Stimulated activated CD8-positive, alpha-beta memory T cell treated with anti-CD3 and anti-CD28 coated beads, Interleukin-4, amount 100 ng/mL, for 1 hour (primary cell): ENCODE measurements at places on chromosomes 5 and 9.

GRCh38 chr5:150694612-150695011 is 6.2 kb downstream of the RBM22 start:
- no peak for DNase-seq

- DNase-seq, result no peak
These were observed 260.3 kb upstream of the KLF4 start for GRCh38 chr9:107749787-107750444.

GRCh38 chr5:152309926-152310450 is 95.1 kb downstream of the NMUR2 start:
- DNase-seq, result no peak

GRCh38 chr5:10456583-10457420 is 15.1 kb downstream of the ROPN1L start:
- no peak for DNase-seq

DNA sequence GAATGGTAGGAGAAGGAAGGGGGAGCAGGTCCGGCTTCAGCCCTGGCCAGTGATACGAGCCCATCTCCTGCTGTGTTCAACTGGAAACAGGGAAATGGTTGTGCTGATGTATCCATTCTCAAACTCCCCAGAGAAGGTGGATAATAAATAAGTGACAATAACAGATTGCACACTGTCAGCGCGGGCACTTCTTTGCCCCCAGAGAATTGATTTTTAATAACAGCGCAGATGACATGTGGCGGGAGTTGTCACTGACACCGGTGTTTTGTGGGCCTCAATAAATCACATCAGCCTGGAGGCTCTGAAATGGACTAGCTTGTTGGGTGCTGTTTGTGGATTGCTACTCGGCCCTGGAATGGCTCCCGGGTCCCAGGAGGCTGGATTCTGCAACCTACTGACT is 141.4 kb upstream of the PANK3 start:
- DNase-seq, result no peak

GRCh38 chr9:37679649-37680402 is 29.1 kb downstream of the FRMPD1 start:
- DNase-seq, result no peak

- DNase-seq, result no peak
These were observed 15.0 kb downstream of the FBXO38 start for GRCh38 chr5:148398698-148399121.

DNA sequence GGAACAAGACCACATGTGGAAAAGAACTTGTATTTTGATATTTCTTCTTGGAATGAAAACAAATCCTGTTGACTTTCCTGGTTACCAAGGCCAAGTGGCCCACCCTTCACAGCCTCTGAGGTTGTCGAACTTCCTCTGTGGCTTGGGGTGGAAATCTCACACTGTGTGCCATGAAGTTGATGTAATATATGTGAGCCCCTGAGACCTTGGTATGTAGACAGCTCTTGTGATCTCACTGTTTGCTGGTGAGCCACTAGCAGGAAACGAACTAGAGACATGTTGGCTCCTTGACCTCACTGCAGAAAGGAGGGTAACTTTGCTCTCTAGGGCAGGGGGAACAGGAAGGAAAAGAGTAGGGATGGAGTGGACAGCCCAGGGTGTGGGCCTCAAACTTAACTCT is 159.4 kb downstream of the ARHGAP26 start:
- peak; percentile 14 for DNase-seq

DNA sequence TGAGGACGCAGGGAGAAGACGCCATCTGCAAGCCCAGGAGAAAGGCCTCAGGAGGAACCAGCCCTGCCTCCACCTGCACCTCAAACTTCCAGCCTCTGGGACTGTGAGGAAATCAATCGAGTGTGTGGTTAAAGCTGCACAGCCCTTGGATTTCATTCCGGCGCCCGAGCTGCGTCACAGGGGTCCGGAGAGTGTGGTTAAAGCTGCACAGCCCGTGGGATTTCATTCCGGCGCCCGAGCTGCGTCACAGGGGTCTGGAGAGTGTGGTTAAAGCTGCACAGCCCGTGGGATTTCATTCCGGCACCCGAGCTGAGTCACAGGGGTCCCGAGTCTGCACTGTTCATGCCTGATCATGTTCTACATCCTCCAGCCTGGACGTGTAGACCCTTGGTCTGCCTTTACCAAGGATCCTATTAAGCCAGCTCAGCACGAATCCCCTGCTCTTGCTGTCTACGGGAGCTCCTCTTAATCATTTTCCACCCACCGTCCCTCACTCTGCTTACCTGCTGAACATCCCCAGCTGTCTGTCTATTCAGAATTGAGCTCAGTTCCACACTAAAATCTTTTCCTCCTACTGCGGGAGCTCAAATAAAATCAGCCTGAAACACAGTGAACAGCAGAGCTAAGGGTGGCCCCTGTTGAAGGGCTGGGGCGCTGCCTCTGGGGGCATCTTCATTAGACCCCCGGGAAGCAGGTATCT is 73.0 kb upstream of the OLFM1 start:
- DNase-seq, result no peak

DNA sequence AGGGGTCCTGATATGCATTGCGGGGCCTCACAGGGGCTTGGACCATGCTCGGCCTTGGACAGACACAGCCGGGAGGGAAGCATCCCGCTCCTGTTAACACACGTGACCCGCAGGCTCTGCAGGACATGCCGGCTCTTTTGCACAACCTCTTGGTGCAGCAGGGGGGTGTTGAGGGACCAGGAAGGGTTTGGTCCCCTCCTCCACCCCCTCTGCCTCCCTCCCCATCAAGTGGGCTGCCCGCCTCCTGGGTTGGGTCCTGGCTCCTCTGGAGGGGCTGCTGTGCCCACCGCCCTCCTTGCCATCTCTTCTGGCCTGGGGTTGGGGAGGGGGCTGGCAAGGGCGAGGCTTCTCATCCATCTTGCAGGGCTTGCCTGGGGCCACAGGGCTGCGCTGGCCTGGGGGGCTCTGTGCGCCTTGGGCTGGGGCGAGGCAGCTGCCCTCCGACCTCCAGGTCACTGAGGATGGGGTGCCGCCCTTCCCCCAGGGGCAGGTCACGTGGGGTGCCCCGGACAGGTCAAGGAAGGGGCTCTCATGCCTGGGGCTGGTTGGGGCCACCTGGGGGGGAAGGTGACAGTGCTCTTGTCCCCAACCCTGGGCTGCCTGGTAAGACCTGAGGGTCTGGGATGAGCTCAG is 16.8 kb upstream of the SLC9A3 start:
- no peak for DNase-seq

DNA sequence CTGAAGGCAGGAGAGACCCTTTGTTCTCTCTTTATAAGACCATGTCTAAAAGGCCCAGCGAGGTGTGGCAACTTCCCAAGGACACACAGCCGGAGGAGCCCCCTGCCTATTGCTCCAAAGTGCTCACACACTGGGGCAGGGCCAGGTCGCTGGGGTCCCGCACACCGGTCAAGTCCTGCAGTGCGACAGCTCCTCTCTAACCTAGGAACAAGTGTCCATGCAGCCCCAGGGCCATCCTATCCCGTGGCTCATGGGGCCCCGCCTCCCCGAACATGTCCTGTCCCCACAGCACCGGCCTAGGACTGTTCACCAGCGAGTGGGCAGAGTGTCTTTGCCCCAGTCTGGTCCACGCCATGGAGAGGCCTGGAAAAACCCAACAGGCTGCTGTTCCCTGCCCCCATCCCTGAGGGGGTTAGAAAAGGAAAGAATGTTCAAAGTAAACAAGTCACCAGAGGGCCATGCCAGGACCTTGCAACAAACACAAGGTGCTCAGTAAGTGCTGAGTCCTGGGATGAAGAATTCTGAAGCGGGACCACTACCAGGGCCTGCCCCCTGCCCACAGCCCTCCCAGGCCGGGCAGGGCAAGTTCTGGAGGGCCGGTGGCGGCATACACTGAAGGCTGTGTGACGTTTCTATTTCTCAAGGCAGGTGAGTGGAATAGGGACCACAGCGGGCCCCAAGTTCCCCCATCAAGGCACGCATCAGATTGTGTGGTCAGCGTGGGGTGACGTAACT is 938 bp downstream of the NINJ1 start:
- no peak for DNase-seq

DNA sequence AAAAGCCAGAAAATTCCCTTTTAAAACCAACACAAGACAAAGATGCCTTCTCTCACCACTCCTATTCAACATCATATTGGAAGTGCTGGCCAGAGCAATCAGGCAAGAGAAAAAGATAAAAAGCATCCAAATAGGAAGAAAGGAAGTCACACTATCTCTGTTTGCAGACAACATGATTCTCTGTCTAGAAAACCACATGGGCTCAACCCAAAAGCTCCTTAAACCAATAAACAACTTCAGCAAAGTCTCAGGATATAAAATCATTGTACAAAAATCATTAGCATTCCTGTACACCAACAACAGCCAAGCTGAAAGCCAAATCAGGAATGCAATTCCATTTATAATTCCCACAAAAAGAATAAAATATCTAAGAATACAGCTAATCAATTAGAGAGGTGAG is 112.0 kb downstream of the ADAMTSL1 start:
- no peak for DNase-seq

DNA sequence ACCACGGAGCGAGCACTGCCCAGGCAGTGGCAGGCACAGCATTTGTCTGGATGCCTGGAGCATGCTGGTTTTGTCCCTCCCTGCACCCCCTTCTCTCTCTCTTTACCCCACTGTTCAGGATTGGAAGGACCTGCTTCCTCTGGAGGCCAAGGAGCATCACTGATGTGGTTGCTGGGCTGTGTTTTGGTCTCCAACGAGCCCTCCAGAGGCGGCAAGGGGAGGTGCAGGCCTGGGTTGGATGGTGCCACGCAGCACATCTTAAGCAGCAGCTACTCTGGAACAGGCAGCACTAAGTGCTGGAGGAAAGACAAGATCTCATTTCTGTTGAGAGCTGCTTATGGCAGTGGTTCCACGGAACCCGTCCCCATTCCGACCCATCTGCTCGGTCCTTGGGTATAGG is 139.6 kb downstream of the CMYA5 start:
- DNase-seq, result no peak

- no peak for DNase-seq
These were observed 31.6 kb upstream of the ZNF618 start for GRCh38 chr9:113844466-113844865.

- no peak for DNase-seq
These were observed 166.4 kb upstream of the OTULINL start for GRCh38 chr5:14415024-14415697.

DNA sequence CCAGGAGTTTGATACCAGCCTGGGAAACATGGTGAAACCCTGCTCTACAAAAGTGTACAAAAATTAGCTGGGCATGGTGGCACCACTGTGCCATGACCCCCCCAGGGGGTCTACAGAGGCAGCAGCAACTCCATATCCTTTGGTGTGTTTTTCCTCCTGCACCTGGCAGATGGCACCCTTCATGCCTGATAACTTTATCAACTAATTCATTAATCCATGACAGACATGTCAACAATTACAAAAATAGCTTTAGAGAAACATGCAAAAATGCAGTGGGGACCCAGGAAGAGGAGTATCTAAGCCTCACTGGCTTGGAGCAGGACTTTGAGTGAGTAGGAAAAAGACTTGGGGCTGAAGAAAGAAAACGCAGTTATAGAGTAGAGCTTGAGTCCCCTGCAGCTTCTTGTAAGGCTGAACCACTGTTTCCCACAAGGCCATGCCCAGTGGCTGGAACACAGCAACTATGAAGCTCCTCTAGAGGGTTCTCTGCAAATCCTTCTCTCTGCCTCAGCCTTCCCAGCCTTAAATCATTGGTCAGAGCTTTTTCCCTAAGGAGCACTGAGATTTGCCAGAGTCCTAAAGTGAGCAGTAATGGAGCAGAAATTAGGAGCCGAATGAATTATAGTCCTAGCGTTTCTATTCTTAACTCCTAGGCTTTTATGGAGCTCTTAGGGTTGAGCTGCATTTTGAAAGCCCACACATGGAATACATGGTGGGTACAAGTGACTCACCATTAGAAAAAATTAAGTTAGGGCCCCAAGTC is 25.5 kb upstream of the B4GALT1 start:
- DNase-seq, result no peak

DNA sequence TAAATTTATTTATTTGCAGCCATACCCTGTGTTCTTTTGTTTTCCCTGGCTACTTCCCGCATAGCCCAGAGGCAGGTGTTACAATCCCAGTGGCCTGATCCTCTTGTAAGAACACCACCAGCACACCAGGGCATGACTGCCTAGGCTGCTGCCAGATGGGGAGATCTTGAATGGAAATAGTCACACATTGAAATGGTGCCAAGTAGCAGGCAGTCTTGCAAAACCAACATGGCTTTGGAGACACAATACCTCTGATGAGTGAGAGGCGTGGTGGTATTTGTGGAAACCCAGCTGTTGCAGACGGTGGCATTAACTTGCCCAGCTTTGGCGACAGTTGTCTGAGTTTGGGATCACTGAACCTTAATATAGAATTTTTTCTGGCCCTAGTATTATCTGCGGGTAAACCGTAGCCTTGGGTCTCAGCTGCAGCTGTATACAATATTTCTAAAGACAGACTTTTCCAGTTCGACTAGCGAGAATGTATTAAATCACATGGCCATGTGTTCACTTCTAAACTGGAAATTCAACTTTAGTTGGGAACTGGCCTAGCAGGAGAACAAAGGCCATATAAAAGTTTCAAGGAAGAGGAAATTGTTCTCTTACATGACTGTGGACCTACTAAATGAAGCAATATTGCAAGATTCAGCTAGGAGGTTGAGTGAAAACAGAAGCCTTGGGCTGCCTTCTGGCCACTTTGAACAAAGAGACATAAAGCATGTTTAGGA is 277.0 kb downstream of the SMARCA2 start:
- no peak for DNase-seq

GRCh38 chr9:111178331-111179055 is 140.2 kb upstream of the LPAR1 start:
- DNase-seq, result no peak
